GM12891 (cell line): ENCODE measurements at places on chromosomes 6 and 20.

GRCh38 chr6:24720131-24720603 lies 1.2 kb upstream of the C6orf62 start:
- DNase-seq, result no peak

DNA sequence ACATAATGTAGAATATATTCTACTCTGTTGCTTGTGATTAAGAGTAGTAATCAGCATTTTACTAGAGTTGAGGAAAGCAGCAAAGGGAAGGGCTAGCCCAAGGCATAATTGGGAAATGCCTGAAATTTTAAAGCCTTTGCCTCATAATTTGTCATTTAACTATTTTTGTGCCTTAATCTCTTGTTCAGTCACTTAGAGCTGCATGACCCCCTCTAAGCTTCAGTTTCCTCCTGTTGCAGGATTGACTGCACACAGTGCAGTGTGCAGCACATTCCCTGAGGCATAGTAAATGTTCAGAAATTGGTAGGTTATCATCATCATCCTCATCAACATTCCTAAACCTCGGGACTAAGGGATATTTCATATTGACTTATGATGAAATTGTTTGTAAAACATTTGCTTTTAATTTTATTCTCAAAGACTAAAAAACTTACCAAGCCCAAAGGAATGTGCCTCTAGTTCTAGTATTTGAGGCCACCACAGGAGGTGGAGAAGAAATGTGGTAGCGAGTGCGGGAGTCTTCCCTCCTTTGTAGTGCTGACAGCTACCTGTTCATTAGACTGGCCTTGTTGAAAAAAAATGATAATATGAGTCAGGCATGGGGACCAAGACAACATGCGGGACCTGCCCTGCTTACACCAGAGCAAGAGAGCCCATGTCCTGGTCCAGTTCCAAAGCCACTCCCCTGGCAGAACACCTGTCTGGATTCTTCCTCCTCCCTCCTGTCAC lies 14.8 kb upstream of the TENT5A start:
- no peak for DNase-seq

GRCh38 chr20:34452281-34452982 lies 63.8 kb upstream of the DYNLRB1 start:
- no peak for DNase-seq

- no peak for DNase-seq
These were observed 349.8 kb downstream of the DHX35 start for GRCh38 chr20:39311851-39312506.

DNA sequence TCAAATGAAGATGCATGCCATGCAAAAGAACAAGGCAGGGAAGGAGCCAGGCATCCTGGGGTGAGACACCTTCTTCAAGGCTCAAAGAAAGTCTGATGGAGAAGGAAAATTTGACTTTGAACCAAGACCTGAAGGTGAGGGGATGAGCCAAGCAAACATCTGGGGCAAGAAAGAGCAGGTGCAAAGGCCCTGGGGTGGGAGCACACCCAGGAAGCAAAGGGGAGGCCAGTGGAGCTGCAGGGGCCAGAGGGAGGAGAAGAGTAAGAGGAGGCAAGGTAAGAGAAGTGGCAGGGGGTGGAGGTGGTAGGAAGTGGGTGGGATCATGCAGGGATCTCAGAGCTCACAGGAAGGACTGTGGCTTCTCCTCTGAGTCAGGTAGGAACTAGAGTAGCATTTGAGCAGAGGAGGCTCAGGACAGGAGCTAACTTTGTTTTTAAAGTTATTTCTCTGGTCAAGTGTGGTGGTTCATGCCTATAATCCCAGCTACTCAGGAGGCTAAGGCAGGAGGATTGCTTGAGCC lies 49.6 kb downstream of the SLC13A3 start:
- no peak for DNase-seq

DNA sequence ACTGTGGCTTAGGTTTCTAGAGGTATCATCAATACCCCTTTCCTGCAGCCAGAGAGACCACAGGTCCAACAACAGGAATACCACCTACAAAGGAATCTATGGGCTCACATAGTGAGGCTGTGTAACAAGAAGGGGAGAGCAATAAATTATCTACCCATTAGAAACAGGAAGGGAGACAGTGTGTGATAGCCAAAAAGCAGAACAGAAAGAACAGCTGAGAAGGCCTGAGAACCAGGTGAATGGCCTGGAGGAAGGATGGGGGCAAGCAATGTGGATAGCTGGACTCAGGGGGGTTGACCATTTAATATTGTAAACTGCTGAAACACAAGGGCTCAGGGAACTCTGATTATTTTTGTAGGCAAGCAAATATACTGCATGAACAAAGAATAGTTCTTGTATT lies 628.2 kb downstream of the COL12A1 start:
- no peak for DNase-seq
